ENCODE measurements at places on chromosomes 5 and 9.

GRCh38 chr9:2645569-2645968 is 24.0 kb downstream of the VLDLR start:
- DNase-seq: no peak

DNA sequence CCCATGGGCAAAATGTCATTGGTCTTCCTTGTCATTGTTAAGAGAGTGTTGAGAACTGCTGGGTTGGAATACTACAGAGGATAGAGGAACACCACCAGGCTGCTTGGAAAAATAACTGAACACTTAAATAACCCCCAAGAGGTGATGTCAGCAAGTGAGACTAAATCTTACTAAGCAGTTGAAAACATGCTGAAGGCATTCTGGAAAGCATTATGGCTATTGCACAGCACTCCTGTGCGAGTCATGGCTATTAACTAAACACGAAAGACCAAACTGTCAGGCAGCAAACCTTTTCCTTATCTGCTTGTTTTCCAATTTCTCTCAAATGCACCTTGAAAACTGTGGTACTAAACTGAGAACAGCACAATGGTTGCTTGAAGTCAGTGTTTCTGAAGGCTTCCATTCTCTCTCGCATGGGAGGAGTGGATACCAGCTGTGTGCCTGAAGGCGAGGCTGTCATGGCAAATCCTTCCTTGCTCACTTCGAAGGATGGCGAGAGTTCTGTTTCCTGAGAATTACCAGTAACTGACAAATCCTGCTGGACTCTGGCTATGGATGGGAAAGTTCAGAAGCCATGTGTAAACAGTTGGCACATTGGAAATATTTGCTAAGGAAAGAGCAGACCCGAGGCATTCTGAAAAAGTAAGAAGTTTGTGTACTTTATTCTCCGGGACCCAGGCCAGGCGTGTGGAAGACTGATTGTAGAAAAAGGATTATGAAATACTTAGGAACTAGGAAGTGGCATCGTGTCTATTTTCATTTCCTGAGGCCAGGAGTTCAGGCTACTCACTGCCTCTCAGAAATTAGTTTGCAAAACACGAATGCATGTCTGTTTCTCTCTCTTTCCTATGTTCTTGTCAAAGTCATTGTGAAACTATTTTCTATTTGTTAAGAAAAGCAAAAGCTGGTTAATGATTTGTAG is 182.1 kb downstream of the DMRT2 start:
- no peak for DNase-seq

- DNase-seq: no peak
Measured at GRCh38 chr9:76116913-76117312, 226.4 kb downstream of the PCSK5 start.

DNA sequence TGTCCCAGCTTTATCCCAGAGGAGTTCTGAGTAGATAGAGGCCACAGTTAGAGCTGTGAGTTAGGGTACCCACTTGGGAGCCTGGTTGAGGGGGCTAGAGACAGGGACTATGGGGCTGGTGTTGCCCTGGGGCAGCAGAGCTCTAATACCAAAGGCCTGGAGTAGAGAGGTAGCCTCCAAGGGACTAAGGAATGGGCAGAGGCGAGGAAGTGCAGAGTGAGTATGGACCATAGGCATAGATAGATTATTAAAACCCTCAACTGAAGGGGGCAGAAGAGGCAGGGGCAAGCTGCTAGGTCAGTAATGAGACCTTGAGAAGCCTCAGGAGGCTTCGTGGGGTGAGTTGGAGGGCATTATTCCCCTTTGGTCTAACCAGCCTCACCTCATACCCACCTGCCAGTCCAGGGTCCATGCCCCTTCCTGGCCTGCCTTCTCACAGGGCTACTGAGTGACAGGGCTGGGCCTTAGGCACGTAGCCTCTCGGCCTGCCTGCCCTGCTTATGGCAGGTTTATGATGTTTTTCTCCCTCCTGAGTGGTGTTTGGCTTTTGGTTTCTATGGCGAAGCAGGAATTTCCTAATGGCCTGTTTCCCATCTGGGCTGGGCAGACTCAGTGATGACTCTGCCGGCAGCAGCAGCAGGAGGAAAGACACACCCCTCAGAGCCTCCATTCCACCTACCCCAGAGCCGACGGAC is 8.0 kb downstream of the PDLIM4 start:
- peak; percentile 87 for DNase-seq

GRCh38 chr5:4113426-4113825 is 517.8 kb downstream of the IRX1 start:
- DNase-seq: no peak

- DNase-seq: peak; percentile 73
Measured at GRCh38 chr9:28270156-28270555, 696.9 kb upstream of the C9orf72 start.

GRCh38 chr5:72436796-72437471 is 70.3 kb downstream of the ZNF366 start:
- no peak for DNase-seq

DNA sequence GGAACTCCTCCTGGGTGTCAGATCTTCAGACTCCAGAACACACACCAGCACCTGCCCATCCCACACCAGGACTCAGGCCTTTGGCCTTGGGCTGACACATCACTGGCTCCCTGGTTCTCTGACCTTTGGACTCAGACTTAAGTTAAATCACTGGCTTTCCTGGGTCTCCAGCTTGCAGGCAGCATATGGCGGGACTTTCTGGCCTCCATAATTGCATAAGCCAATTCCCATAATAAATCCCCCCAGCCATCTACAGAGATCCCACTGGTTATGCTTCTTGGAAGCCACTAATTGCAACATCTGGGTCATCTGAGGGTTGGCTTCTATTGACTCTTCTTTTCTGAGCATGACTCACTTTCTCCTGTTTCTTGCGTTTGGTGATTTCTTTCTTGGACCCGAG is 80.3 kb upstream of the SARDH start:
- no peak for DNase-seq

- peak; percentile 87 for DNase-seq
Measured at GRCh38 chr9:34992376-34992951, 2.9 kb downstream of the DNAJB5 start.

DNA sequence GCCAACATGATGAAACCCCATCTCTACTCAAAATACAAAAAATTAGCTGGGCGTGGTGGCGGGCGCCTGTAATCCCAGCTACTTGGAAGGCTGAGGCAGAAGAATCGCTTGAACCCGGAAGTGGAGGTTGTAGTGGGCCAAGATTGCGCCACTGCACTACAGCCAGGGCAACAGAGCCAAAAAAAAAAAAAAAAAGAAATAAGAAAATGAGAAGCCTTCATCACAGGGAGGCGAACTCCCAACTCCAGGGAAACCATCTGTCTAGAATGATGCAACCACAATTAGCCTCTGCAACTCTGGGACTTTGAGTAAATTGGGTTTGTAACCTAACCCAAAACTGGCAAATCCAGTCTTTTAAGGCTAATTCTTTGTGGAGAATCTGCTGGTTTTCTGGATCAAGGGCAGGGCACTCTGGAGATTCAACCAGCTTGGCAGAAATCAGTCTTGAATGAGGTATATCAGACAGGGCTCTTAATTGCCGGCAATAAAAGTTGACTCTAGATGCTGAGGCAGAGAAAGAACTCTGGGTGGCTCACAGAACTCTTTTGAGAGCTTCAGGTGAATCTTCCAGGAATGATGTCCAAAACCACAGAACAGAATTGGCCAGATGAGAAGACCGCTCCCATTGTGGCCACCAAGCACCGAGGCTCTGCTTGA is 9.9 kb downstream of the S100Z start:
- no peak for DNase-seq

DNA sequence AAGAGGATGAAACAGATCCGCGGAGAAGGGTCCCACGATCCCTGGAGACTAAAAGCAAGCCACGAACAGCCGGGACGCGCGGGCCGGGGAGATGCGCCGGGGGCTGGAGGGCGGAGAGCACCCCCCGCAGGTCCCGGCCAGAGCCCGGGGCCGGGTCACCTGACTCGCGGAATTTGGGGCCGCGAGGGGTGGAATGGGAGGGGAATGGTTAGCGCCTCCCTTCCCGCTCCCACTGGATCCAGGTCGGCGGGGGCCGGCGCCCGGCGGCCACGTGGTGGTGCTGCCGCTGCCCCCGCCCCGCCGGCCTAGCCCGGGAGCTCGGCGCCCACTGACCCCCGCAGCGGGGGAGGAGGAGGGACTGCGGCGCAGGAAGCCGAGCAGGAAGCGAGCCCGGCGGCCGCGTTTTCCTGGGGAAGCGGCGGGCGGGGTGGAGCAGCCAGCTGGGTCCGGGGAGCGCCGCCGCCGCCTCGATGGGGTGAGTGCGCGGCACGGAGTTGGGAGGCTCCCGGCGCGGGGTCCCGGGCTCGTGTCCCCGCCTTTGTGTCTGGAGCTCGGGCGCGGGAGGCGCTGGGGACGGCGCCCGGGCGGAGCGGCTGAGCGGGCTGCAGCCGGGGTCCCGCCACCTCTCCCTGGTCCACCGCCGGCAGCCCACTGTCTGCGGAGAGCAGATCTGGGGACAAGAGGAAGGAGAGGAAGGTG is at the start of gene RAI14:
Gene RAI14 (plus strand): TSS at position 328 of the 699 bp plus-strand sequence. CDS start 30,592 bp downstream, outside the sequence.
- peak; percentile 92 for DNase-seq

DNA sequence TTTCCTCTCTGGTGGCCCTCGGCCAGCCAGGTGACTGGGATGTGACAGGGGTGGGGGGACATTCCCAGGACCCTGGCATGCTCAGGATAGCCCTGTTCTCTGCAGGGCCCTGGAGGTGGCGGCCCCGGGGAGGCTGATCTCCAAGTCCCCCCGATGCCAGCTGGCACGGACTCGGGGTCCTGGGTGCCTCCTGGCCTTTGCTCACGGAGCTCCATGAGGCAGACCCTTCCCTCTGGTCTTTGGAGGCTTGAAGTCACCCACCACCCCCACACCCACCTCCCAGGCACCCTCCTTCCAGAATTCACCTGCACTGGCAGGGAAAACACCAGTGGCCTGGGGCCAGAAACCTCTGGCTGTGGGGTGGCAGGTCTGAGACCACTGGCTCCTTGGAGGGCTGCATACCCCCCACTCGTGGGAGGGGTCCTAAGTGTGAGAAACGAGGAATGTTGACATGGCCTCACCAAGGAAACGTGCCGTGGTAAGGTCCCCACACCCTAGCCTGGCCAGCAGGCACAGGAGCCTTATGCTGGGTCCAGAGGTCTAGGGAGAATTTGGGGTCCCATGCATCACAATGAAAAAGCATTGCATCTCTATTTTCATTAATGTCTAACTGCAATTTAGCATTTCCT is 130.8 kb upstream of the FAM120A start:
- no peak for DNase-seq

DNA sequence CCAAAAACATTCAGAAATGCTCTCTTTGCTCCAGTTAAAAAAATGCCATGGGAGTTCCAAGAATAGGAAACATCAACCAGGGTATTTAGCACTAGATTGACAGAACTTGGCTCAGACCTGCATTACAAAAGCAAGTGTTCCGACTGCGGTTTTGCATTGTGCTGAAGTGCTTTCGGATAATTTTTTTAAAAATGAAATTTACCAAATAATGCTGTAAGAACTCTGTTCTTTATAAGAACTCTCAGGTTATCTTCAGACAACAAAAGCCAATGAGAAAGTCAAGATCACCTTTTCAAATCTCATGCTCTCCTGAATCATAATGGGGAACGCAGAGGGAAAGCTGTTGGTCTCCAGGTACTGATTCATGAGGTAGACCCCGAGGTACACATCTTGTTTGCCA is 483 bp upstream of the PLPP6 start:
- no peak for DNase-seq

DNA sequence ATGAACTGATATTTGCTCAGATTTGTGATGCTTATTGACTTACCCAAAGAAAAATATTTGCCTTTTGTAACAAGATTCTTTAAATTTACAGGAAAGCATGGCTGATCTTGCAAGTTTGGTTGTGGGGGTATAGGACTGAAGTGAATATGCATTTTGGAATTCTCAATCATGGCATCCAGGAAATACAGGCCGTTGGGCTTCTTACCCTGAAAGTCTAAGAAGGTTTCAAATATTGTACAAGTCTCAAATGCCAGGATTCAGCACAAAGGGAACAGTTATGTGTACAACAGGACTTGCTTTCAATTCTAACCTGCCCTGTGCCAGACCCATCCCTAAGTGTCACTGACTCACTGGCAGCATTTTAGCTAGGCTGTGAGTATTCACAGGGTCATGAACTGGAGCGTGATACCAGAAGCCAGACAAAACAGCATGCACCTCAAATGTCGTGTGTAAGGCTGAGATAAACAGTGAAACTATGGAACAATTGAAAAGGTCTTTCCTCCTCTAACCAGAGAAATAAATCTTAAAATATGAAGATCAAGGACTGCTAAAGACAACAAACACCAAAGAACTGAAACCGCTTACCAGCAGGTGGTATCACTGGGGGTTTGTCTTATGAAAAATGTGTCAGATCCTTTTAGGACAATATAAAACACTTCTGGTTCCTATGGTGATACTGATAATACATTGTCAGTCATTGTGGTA is 168.6 kb upstream of the RGMB start:
- DNase-seq: peak; percentile 70

- DNase-seq: no peak
Measured at GRCh38 chr5:151168602-151169344, 11.2 kb upstream of the ANXA6 start.

- no peak for DNase-seq
Measured at GRCh38 chr9:131045300-131046092, 36.5 kb downstream of the LAMC3 start.

GRCh38 chr5:74833537-74834266 is 32.5 kb downstream of the FAM169A start:
- DNase-seq: no peak

DNA sequence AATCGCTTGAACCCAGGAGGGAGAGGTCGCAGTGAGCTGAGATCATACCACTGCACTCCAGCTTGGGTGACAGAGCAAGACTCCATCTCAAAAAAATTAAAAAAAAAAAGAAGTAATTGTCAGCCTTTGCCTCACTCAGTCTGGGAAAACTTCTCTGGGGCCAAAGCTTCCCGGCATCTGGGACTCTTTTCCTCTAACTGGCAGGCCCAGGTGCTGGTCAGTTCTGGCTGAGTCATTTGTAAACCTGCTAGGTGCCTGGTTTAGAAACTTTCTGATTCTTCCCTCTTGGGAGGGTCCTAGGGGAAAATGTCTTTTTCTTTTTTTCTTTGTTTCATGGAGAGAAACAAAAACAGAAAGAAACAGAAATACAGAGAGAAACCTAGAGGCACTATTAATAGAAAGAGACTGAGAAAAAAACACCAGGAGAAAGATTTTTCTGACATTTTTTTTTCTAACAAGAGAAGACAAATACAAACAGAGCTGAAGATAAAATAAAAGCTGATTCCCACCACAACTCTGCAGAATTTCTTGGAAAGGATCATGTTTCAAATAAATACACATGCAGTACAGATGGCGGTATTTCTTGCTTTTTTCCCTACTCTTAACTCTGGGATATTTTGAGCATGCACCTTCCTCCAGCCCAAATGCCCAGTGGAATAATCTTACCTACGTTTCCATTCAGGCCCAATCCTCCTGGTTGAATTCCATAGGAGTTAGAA is 22.1 kb upstream of the UBAP2 start:
- no peak for DNase-seq

GRCh38 chr5:137582218-137582617 is 83.1 kb upstream of the SPOCK1 start:
- no peak for DNase-seq

GRCh38 chr5:78588507-78588906 is 60.1 kb downstream of the LHFPL2 start:
- no peak for DNase-seq

DNA sequence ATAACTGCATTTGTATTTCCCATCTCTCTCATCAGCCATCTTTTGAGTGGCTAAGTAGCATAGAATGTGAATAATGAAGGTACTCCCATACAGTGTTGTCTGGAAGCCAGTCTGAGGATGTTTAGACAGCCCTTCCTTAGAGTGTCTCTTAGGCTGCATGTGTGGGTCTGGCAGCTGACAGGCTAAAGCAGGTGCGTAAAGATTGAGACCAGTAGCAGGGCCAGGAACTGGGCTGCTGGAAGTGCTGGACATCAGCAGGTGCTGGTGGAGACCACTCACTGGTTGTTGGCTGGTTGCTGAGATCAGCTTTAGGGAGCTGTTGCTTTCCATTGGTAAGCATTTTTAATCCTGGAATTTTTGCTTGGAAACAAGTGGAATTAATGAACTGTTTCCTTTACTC is 197.5 kb downstream of the PCSK5 start:
- DNase-seq: no peak

Data from mesendoderm (in vitro differentiated cells).